Stimulated activated CD8-positive, alpha-beta memory T cell treated with anti-CD3 and anti-CD28 coated beads, Interleukin-4, amount 100 ng/mL, for 1 hour (primary cell): ENCODE measurements at places on chromosomes 2 and 18.

DNA sequence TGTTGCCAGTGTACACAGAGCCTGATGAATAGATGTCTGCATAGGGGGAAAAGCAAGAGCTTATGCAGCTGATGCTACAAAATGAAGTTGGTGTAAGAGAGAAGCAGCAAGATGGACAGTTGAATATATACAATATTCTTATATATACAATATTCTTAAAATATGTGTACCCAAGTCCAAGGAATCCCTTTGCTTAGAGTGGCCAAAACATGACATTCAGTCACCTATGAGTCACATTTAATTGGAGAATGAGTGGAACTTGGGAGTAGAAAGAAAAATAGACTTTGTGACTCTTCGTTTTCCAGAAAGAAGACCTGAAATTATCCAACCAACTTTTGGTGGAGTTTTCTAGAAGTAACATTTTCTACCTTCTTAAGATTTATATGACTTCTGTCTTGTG is 81.8 kb downstream of the SCN9A start:
- DNase-seq = no peak

- no peak for DNase-seq
Measured at GRCh38 chr2:141323571-141323970, 807.2 kb downstream of the LRP1B start.

- DNase-seq = no peak
Measured at GRCh38 chr2:234496835-234497593, at the start of gene ARL4C. TSS of gene ARL4C (minus strand) at chr2:234497081. CDS start at chr2:234496586, 495 bp downstream.

DNA sequence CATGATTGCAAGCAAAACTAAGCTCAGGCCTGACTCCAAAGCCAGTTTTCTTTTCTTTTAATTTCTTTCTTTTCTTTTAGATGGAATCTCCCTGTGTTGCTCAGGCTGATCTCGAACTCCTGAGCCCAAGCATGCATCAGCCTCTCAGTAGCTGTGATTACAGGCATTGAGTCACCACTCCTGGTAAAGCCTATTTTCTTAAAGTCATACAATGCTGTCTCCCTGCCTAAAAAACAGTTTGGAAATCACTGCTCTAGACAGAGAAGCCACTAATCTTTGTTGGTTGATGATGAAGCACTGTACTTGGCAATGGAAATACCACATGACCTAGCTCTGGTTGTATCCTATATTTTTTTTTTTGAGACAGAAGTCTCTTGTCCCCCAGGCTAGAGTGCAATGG is 33.1 kb upstream of the ZNF532 start:
- no peak for DNase-seq

DNA sequence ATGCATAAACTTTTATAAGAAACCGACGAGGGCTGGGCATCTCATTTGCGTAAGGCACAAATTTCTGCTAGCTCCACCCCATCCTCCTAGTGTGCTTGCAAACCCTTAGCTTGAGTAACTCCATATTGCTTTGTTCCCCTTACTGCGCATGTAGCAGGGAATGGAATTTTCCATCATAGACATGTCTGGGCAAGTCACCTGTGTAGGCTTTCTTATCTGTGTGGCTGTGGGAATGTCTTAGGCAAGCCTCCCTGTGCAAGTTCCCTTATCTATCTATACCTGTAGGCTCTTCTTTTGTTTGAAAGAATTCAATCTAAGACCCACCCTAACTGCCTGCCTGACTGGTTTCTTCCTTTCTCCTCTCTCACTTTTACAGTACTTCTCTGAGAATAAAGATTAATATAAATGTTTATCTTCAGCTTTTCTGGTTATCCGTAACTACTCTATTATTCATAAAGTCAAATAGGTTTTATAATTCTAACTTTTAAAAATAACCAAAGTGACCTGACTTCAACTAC is 217.6 kb upstream of the FIGN start:
- no peak for DNase-seq

- no peak for DNase-seq
Measured at GRCh38 chr2:209977386-209978239, 24.8 kb upstream of the RPE start.

GRCh38 chr18:35876243-35876642 is 96.2 kb upstream of the RMP24 start:
- no peak for DNase-seq

GRCh38 chr2:71113843-71114242 is 16.2 kb downstream of the MCEE start:
- no peak for DNase-seq

DNA sequence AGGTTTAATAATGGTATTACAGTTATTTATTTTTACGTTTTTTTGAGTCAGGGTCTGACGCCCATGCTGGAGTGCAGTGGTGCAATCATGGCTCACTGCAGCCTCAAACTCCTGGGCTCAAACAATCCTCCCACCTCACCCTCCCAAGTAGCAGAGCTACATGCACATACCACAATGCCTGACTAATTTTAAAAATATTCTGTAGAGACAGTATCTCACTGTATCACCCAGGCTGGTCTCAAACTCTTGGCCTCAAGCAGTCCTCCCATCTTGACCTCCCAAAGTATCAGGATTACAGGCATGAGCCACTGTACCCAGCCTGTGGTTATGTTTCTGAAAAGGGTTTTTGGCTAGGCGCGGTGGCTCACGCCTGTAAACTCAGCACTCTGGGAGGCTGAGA is 120.8 kb downstream of the ESCO1 start:
- DNase-seq = no peak
